ENCODE measurements at places on chromosomes 11 and 22.

- no peak for DNase-seq
These were observed 814.3 kb downstream of the METTL15 start for GRCh38 chr11:28922386-28922981.

DNA sequence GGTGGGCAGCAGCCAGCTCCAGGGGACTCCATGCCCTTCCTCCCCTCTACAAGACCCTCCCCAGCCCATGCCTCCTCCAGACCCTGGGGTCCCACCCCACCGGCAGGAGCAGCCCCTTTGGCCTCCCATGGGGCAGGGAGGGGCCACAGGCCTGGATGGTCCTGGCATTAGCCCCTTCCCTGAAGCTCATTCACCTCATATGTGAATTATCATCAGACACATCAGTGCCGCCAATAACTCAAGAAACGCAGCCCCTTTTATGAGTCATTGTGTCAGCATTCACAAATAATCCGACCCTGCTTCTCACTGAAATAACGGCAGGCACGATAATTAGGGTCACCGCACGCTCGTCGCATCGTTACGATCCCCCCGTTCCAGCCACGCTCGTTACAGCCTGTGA, 124.2 kb downstream of the BRD1 start:
- no peak for DNase-seq

DNA sequence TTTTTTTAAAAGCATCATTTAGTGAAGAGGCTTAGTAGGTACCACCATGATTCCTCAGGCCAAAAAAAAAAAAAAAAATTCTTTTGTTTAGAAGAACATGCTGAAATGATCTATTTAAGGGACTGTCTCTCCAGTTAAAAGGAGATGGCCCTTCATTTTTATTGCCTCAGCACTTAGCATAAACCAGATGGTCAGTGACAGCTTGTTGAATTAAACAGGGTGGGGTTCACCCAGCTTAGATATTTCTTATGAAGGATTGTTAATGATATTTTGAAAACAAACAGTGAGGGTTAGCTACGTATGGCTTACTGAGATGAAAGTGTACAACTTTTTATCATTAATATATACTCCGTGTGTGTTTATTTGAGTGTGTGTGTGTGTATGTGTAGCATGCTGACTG, 203.7 kb downstream of the FAM181B start:
- DNase-seq, result no peak

DNA sequence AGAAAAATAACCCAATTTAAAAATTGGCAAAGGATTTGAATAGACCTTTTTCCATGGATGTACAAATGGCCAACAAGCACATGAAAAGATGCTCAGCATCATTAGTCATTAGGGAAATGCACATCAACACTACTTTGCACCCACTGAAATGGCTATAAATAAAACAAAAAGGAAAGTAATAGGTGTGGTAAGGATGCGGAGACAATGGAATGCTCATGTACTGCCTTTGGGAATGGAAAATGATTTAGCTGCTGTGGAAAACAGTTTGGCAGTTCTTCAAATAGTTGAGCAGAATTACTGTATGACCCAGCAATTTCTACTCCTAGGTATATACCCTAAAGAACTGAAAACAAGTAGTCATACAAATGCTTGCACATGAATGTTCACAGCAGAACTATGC, 37.4 kb downstream of the LARGE2 start:
- no peak for DNase-seq

DNA sequence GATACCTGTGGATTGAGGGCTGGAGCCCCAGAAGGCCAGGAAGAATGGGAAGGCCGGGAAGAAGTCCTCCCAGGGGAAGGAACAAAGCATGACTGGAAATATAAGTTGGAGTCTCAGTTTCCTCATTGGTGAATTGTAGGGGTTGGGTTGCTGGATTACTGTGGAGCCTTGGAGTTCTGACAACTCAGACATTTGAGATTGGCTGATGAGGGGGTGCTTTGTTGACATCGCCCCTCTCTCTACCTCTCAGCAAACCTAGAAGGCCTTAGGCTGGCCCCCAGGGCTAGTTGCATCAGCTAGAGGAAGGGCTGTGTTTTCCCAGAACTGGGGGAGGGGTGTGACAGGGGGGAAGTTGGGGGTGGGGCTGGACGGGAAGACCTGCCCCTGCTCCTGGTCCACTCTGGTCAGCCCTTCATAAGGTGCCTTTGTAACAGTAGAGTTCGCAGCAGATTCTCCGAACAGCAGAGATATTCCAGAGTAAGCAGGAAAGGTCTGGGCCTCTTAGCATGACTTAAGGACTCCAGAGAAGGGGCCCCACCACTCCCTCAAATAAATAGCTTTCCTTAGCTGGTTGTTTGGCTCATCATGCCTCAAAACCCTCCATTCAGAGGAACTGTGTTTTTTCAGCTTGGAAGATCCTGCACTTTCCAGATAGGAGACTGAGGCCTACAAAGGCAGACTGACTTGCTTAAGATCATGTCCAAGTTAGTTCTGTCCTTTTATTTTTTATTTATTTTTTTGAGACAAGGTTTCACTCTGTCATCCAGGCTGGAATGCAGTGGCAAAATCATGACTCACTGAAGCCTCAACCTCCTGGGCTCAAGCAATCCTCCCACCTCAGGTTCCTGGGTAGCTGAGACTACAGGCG, 12.5 kb upstream of the THRSP start:
- DNase-seq, result no peak

DNA sequence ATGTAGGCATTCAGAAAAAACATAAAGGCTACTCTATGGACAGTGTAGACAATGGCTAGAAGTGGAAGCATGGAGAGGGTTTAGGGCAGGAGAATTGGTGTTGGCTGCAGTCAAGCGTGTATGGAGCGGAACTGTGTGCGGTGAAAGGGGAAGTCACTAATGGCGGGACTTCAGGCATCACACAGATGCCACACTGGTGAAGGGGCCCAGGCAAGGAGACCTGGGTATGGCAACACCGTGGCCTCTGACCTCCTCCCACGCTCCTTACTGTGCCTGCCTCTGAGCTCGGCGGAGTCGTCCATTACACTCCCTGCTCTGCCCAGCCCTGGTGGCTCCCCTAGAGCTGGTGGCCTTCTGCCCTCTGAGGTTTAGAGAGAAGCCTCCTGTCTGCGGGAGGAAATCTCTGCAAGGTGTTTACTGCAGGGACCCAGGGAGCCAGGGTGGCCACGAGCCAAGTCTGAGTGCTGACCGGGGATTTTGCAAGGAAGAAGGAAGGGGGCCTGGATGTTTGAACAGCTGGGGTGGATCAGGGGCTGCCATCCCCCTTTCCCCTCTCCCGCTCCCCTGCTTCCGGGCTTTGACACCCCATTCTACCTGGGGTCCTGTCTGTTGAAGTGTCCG, 75.1 kb upstream of the TSPAN18 start:
- no peak for DNase-seq

DNA sequence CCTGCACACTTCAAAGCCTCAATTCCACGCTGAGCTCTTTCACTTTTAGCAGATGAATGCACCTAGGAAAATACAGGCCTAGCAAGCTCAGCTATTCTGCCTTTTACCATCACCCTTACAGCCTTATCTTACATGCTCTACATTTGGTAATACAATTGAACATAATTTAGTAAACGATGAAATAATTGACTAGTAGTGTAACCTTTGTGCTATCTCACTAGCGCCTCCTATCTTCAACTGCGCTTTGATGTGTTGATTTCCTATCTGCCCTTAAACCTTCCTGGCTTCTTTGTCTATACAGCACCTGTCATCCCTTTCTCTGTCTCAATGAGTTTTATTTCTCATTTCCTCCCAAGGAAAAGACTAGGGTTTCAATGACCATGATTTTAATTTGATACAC, 149.7 kb downstream of the LRRC4C start:
- DNase-seq, result no peak

GRCh38 chr22:42160830-42161696, 30.5 kb upstream of the CYP2D6 start:
- DNase-seq, result no peak

- no peak for DNase-seq
These were observed 187.6 kb upstream of the NECTIN1 start for GRCh38 chr11:119916568-119916967.

- DNase-seq, result peak; percentile 85
These were observed 56.8 kb downstream of the CD6 start for GRCh38 chr11:61028135-61028729.

DNA sequence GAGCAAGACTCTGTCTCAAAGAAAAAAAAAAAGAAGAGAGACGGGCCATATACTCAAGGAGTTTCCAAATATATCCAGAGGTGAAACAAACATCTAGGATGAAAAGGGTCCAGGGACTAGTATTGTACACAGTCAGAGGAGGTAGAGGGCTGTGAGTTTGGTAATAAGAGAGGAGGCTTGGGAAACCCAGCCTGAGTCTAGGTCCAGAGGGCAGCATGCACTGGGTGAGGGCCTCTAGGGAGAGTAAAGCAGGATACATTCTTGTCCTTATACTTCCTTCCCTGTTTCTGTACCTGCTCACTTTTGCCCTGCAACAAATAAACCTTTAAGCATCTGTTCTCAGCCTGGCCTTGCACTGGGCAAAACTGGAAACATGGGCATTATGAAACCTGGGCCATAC, 31.5 kb downstream of the STIM1 start:
- no peak for DNase-seq

- no peak for DNase-seq
These were observed 47.2 kb upstream of the MPEG1 start for GRCh38 chr11:59259867-59260475.

Data from stimulated activated CD4-positive, alpha-beta T cell treated with anti-CD3 and anti-CD28 coated beads, Interleukin-1b, Interleukin-23, amount 100 ng/mL, for 48 hours (primary cell).